ENCODE measurements at places on chromosomes 7 and 10.

DNA sequence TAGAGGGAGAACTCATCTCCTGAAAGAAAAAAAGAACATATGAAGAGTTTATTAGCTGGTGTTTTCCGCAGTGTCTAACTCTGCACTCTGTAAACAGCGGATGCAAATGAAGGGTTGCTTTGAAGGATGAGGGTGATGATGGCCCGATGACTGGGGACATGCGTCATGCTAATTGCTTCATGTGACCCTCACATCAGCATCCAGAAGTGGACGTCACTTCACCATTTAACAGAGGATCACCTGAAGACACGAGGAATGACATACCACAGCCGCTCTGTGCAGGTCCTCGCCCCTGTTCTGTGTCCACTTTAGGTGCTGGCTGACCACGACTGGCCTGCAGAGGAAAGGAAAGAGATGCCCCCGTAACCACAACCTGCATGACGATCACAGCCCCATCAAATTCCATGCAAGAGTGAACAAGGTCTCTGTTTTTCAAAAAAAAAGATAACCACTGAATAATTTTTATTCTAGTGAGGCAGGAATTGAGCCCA, 82.9 kb downstream of the KLF6 start:
- DNase-seq: no peak

DNA sequence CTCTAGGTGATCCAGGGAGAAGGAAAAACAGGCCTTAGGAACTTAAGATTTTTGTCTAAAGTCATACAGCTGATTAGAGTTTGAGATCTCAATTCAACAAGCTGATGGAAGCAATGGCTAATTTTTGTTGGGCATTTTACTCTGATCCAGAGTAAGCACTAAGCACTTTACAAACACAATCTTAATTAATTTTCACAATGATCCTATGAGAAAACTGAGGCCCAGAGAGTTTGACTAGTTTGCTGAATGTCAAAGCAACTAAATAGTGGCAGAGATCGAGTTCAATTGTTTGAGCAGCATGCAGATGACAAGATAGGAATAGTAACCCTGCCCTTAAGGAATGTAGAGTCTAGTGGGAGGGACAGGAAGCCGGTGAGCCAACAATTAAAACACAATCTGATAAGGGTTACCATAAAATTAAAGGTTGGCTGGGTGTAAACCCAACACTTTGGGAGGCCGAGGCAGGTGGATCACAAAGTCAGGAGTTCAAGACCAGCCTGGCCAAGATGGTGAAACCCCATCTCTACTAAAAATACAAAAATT, 13.5 kb upstream of the RPEL1 start:
- no peak for DNase-seq

GRCh38 chr7:100446040-100446439, 9.7 kb upstream of the PPP1R35 start:
- no peak for DNase-seq

DNA sequence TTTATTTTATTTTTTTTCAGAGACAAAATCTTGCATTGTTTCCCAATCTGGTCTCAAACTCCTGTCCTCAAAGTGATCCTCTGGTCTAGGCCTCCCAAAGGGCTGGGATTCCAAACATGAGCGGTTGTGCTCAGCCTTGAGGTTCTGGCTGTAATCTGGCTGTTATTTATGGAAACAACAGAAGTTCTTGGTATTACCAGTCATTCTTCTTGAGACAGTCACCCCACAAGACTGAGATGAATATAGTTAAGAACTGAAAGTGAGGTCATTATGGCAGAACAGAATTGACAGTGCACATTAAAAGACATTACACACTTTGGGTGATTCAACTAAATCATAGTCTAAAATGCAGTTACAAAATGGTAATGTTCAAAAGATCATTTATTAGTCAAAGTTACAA, 719.5 kb downstream of the ZWINT start:
- no peak for DNase-seq

DNA sequence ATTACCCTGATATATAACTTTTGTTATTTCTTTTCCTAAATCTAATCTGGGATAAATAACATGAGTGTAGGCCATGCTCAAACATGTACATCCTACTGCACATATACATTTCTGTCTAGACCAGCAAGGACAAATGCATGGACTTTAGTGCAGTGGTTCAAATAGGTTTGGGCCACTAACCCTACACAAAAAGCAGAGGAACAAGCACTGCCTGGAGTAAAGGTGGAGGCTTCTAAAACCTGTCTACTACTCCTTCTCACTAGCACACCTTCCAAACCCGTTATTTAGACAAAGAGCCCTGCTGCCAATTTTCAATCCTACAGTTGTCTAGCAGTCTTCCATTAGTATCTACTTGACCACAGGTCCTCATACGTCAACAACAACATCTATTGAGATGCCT, 34.8 kb downstream of the SGCE start:
- DNase-seq: no peak

DNA sequence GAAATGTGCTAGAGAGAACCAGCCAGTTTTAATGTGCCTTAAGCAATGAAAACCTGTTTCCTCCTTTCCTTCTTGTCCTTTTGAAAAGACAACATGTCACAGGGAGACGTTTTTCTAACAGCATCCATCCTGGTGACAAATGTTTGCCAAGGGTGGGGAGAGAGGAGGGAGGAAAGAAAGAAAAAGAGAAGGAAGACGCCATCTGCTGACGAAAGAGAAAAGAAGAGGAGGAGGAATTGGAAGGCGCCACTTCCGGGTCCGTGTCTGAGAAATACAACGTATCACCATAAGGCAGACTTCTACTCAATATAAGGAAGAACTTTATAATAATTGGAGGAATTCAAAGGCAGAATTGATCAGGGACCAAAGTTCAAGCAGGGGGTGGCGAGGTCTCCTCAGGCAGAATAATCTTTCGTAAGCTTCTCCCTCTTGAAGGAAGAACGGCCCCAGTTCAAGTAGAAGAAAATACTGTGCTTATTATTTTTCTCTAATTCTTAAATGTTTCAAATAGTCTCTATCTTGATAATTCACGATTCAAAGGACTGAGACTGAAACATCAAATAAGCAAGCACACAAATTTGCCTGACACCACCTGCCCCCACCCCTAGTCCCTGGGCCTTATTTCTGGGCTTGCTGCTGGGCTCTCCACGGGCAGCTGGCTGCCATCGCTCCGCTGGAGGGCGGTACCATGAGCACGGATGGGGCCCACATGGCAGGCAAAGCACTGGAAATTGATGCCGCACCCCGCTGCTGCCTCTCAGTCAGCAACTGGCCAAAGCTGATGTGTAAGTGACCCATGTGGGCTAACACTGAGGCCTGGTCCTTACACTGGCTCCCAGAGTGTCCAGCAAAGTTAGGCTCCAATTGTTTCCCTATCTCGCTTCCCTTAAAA, 273.7 kb upstream of the KLF14 start:
- peak; percentile 43 for DNase-seq

DNA sequence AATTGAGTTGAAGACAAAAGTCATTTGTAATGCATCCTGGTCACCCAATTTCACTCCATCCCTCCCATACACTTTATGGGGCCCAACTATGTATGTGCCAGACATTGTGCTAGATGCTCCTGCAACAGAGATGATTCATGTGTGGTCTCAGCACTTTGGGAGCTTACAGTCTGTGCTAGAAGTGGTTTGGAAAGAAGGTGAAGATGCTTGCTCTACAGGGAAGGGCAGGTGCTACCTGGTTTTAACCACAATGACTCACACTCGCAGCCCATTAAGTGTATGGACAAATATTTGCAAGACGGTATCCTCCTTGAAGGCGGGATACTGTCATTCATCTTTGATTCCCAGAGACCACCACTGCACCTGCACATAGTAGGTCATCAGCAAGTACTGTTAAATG, 257.6 kb downstream of the OTUD1 start:
- no peak for DNase-seq

- DNase-seq: no peak
Observed at GRCh38 chr7:116273283-116273917, 63.1 kb downstream of the TES start.

DNA sequence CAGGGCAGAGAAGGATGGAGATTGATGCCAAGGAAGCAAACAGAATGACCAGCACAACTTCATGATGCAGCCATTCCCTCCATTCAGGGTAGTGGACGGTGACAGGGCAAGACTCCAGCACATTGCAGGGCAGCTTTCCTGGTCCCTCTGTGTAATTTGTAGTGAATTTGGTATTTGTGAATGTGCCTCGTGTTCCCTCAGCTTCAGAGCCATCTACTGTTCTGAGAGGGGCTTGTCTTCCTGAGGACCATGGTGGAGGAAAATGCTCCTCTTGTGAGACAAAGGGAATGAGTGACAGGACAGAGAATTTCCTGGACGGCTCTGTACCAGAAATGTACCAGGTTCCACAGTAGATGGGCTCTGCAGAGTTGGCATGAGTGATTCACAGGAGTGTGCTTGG, 132.1 kb downstream of the ADRA2A start:
- DNase-seq: no peak

- no peak for DNase-seq
Observed at GRCh38 chr10:75424571-75424970, 6.9 kb upstream of the LRMDA start.

- no peak for DNase-seq
Observed at GRCh38 chr7:55545496-55545895, 26.8 kb downstream of the VOPP1 start.

GRCh38 chr7:50507898-50508470, 57.2 kb downstream of the DDC start:
- DNase-seq: peak; percentile 28

- DNase-seq: peak; percentile 52
Observed at GRCh38 chr7:68422281-68422680, 1176.0 kb upstream of the AUTS2 start.

- DNase-seq: no peak
Observed at GRCh38 chr7:159141660-159142059, 3.0 kb downstream of the VIPR2 start.

- no peak for DNase-seq
Observed at GRCh38 chr10:49173853-49174252, 14.3 kb downstream of the TMEM273 start.

DNA sequence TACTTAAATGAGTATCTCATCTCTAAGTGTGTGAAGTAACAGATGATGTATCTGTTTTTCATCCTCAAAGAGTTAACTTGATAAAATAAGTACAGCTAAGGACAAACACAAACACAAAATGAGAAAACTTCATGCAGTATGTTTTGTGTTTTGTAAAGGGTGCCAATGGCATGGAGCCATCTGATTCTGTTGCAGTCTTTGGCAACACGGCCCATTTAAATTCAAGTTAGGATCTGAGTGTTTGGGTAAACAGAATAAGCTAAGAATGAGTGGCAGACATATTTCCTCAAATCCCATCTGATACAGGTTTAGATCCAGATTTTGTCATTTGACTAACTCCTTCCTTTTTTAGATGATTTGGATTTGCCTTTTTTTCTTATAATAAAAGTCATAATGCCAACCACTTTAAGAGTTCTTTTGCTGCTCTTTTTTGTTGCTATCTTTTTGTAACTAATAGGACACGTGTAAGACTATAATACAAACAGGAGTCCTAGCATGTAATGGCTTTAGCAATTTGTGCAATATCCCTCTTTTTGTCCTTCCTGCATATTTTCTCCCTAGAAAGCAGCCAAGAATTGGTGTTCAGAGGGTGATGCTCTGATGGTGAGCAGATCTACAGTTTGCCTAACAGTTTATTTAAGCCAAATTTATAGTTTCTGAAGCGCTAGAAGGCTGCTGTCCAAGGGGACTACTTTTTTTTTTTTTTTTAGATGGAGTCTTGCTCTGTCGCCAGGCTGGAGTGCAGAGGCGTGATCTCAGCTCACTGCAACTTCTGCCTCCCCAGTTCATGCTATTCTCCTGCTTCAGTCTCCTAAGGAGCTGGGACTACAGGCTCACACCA, 18.9 kb upstream of the ACTA2 start:
- DNase-seq: no peak

- DNase-seq: no peak
Observed at GRCh38 chr7:127417346-127417745, 24.8 kb upstream of the ZNF800 start.

GRCh38 chr7:33221390-33221789, 92.0 kb downstream of the BBS9 start:
- DNase-seq: no peak

GRCh38 chr7:93717217-93717900, 142.8 kb upstream of the CALCR start:
- DNase-seq: no peak

DNA sequence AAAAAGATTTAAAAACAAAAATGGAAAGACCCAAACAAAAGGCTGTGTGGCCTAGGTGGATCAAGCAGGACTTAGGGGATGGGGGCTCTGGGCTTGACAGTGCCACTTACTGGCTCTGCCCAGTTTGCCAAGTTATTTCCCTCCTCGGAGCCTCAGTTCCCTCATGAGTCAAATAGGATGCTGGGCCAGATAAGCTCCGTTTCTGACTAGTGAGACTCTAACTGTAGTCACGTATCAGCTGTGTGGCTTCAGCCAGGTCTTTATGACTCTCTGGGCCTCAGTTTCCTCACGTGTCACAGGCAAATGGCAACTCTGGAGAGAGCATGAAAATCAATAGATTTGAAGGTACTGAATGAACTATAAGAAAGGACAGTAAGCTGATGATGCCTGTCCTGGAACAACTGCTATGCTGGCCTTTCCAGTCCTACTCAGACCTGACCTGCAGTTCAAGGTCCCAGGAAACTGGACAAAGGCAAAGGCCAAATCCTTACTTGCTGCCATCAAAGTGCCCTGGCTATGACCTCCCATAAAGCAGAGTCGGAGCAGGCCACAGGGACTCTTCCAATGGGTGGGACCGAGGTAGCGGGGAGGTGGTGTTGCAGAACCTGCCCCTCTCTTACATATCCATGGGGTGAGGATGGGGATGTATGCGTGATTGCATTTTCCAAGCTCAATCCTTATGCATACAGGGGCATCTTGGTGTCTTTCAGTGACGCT, 27.0 kb downstream of the FAM53B start:
- no peak for DNase-seq

DNA sequence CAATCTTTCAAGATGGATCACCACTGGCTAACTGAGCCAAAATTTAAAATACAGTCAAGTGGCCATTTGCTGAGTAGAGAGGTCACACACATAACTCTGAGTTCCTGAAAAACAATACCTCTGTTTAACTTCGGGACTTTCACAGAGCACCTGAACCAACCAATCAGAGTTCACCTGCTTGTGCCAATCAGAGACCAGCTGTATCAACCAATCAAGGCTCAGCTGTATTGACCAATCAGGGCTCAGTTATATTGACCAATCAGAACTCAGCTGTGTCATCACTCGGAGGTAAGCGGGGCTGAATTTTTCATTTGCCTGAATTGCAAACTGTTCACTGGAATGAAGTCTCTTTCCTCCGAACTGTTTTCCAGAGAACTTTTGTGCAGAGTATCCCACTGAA, 10.0 kb upstream of the CPXM2 start:
- no peak for DNase-seq

Measured in NCI-H524 treated with DMSO at 0.1 percent for 48 hours (cell line).